ENCODE measurements at places on chromosomes 16 and 17.

DNA sequence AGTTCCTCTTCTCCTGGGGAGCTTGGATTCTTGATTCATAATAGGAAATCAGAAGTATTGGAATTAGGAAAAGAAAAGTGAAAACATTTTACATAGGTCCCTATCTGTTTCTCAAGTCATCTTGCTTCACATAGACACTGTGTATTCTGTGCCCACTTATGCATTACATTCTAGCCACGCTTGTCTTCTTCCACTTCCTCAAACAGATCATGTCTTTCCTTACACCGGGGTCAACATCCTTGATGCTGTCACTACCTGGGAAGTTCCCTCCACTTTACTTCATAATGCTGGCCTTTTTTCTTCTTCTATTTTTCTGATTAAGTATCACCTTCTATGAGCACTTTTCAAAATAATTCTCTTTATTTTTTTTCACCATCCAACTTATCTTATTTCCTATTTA, 606.4 kb upstream of the CDH8 start:
- DNase-seq = no peak

- no peak for DNase-seq
Measured at GRCh38 chr17:80428363-80428762, 13.4 kb downstream of the ENDOV start.

- no peak for DNase-seq
Measured at GRCh38 chr17:81656835-81657234, 493 bp upstream of the PDE6G start.

DNA sequence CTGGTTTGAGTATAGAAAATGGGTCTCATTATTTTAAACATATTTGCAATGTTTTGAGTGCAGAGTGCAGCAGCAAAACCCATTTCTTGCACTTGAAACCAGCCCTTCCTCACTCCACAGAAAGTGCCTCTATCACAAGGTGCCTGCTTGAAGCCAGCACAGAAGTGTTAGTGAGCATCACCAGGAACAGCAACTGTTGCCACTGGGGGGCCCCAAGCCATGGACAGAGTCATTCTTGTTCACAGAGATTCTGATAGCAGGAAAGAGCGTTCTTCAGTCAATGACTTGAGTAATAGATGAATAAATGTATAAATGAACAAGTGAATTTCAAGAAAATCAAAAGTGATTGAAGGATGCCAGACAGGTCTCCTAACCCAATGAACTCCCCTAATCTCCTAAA, 45.6 kb downstream of the CHD9NB start:
- no peak for DNase-seq

DNA sequence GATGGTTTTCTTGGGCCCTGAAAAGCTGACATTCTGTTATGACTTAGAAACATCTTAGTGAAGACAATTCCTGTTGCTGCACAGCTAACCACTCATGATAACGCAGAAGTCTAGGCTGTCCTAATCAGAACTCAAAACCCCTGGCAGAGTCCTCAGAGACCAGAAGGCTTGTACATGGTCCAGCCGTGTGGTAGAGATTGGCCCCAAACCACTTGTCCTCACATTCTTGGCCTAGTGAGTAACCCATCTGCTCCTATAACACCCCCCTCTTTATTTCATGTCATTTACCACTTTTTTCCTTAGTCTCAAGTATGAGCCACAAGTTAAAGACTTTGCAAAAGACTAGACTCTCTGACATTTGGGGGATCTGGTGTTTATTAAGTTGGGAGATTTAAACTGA, 116.5 kb upstream of the ADAMTS18 start:
- DNase-seq = no peak

DNA sequence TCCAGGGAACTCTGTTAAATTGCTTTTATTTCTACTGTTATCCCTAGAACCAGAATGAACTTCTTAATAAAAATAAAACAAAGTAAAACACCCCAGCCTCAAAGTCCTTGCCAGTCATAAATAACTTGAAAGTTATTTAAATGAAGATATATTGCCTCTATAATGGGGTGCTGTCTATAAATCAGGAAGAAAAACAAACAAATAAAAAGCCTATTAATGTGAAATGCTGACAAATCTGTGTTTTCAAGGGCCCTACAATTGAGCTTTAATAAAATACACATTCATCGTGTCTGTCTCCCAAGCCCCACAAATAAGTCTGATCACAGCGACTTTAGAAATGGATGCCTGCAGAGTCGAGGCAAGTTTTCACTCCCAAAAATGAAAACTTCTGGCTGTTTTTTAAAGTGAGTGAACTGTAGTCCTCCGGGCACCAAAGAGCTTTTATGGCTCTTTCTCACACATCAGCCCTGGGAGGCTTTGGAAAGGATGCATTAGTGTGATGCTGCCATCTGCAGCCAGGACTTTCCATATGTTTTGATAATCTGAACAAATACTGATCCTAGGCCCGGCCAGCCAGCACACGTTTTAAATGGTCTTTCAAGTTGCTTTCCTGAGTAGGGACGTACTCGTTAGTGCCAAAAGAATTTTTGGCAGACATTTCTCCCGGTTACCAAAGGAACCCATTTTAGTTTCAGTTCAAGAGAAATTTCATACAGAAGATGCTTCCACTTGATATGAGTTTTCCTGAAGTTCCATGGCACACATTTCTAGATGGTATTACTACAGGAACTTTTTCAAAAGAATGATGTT, 16.3 kb downstream of the NACA2 start:
- DNase-seq = peak; percentile 52

DNA sequence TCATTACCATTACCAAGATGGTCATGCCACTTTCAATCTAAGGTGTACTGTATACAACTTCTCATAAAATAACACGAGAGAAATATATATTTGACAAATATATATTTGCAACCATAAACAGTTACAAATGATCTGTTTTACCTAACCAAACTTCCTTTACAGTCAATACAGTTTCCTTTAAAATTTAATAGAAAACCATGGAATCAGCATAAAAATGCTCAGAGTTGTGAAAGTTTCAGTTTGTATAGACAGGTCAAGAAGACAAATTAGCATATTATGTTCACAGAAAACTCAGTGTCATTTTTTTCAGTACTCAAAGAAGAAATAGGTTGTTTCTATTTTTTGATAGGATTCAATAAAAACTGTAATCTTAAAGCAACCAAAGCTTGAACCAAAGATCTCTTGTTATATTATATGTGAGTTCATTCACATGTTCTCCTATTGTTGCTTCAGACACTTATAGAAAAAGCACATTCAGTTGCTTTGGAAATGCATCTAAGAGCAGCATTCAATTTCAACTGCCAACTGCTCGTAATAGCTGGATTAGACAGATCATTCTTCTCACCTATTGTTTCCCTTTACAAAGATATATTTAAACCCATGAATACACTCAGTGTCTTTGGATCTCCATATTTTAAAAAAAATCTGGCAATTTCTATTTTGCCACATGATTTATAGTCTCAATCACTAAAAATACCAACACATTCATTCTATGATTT, 15.1 kb downstream of the SSH2 start:
- no peak for DNase-seq

DNA sequence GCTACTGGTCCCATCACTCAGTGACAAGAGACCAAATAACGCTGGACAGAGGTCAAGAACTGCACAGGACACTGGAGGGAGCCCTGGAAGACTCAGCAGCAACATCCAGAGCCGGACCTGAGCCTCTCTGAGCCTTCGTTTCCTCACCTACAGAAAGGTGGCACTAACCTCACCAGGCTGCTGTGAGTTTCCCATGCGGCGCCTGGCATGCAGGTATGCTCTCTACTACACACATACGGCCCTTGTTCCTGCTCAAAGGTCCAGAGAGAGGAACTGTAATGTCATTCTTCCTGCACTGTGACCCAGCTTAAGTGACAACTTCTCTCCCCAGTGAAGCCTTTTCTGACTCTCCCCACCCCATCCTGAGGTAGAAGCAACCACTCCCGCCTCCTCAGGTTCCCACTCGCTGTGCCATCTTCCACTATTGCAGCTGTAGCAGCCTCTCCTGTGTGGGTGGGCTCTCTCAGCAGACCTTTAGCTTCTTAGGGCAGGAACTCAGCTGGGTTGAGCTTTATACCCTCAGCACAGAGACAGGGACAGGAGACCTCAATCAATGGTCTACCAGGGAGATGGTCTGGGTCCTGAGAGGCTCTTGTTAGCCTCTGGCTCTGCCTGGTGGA, 43.9 kb upstream of the SREBF1 start:
- DNase-seq = no peak

DNA sequence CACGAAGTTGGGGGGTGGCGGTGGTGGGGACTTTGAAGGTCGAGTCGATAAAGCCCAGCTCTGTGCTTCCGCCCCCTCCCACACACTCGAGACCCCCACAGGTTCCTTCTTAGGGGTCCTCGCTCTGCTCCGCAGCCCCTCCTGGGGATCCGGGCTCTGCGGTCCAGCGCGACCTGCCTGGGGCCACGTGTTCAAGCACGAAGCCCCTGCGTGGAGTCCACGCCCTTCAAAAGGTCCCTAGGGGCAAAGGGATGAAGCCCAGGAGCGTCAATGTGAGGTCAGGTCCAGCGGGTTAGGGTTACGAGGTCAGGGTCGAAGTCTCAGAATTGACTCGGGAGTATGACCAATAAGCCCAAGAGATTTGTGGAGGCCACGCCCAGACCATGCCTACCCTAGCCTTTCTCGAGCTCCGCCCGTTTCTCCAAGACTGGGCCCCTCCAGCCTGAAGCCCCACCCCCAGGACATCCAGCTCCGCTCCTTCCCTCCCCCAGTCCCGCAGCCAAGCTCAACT, 786 bp upstream of the CACNA1G start:
- DNase-seq = no peak

DNA sequence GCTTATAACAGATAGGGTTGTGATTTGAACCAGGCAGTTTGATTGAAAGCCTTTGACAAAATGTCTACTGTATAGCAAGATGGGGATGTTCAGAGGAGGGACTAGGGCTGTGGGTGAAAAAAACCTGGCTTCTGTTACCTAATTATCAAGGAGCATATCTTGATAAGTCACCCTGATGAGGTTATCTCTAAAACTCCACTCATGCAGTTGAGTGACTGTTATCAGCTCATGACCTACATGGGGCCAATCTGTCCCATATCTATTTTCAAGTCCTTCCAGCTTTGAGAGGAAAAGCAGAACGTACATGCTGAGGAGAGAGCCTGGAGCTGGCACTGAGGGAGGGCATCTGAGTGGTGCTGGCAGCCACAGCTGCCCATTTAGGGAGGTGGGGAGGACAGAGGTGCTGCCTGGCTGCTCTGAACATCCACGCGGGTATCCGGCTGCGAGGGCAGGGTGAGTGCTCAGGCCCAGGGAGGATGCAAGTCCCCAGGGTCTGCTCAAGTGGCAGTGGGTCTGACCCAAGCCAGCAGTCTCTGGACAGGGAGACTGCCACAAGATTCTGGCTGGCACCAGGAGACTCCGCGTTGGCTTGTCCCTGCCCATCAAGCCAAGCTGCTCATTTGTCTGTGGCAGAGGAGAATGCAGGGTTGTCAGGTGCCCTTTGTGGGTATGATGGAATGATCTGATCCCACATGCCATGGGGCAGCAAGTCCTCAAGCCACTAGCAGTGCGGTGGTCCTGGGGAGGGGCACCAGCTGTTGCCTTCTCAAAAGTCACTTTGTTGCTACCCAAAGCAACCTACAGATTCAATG, 29.2 kb downstream of the ATPAF2 start:
- no peak for DNase-seq

DNA sequence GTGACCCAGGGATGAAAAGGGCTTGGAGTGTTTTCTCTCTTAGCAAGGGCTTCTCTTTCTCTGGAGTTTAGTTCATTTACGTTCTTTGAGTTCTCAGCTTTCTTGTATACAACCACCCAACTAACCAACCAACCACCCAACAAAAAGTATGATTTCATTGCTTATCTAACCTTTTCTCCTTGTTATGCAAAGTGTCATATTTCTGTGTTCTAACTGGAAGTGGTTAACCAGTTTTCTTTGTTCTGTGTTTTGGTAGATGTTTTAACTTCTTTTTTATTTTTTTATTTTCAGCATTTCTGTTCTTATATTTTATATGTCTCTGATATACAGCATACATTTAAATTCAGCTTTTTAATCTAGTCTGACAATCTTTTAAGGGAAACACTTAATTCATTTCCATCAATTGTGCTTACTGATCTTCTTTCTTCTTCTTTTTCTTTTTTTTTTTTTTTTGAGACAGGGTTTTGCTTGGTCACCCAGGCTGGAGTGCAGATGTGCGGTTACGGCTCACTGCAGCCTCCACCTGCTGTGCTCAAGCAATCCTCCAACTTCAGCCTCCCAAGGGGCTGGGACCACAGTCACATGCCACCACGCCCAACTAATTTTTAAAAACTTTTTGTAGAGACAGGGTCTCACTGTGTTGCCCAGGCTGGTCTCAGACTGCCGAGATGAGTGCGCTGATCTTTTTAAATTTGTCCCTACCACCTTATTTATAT, 29.6 kb downstream of the NLK start:
- DNase-seq = no peak

DNA sequence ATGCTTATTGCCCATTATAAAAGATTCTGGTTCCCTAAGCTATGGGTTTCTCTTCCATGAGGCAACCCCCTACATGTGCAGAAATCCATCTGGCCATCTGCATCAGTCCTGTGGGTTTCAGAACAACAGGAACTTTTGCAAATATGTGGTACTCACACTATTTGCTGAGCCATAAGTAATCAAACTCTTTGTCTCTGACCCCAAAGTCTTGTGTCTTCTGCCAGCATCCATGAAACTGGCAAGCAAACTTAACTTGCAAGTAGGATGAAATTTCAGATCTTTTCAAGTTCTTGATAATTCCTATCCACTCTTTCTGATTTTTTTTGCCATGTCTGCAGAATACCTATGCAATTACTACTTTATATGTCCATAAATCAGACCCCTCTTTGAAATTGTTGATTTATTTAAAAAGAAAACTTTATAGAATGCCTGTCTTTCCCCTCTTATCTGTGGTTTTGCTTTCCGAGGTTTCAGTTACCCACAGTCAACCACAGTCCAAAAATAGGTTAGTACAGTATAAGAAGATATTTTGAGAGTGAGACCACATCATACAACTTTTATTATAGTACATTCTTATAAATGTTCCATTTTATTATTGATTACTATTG, 158.4 kb upstream of the IRX3 start:
- no peak for DNase-seq

- no peak for DNase-seq
Measured at GRCh38 chr17:1573932-1574696, 11.5 kb upstream of the PITPNA start.

DNA sequence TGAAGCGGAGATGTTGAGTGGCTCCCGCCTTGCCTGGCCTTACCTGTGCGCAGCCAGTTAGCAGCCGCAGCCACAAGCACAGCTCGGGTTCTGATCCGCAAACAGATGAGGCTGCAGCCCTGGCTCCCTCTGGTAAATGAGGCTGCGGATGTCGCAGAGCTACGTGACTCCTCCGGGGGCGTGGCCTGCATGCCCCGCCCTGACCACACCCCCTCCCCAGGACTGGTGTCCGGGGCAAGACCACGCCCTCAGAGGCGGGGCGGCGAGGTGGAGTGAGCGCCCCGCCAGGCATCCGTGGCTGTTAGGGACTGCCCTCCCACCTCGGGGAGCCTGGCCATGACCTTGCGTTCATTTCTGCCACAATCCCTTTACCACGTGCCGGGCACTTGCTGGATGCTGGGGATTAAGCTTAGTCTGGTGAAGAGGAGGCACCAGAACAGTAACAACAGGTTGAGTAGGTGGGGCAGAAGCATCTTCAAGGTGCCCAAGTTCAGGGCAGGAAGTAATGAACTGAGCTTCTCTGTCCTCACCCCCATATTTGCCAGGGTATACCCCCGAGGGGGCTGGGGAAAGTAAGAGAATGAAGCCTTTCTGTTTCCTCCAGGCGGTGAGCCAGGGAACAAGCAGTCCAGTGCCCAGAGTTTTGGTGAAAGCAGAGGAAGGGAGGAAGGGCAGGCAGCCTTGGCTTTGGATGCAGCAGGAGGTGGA, at the start of gene ALDOC:
ALDOC (minus strand) TSS at position 138 of the 708 bp plus-strand sequence. CDS start 1,363 bp downstream, outside the sequence.
- peak; percentile 72 for DNase-seq

Data from HFF-Myc (cell line).